ENCODE measurements at places on chromosomes 2 and 18.

GRCh38 chr2:33458248-33458819, 18.1 kb upstream of the RASGRP3 start:
- DNase-seq = no peak

- no peak for DNase-seq
Measured at GRCh38 chr2:12816379-12817306, 99.9 kb downstream of the TRIB2 start.

GRCh38 chr2:23354554-23354953, 30.4 kb upstream of the KLHL29 start:
- no peak for DNase-seq

DNA sequence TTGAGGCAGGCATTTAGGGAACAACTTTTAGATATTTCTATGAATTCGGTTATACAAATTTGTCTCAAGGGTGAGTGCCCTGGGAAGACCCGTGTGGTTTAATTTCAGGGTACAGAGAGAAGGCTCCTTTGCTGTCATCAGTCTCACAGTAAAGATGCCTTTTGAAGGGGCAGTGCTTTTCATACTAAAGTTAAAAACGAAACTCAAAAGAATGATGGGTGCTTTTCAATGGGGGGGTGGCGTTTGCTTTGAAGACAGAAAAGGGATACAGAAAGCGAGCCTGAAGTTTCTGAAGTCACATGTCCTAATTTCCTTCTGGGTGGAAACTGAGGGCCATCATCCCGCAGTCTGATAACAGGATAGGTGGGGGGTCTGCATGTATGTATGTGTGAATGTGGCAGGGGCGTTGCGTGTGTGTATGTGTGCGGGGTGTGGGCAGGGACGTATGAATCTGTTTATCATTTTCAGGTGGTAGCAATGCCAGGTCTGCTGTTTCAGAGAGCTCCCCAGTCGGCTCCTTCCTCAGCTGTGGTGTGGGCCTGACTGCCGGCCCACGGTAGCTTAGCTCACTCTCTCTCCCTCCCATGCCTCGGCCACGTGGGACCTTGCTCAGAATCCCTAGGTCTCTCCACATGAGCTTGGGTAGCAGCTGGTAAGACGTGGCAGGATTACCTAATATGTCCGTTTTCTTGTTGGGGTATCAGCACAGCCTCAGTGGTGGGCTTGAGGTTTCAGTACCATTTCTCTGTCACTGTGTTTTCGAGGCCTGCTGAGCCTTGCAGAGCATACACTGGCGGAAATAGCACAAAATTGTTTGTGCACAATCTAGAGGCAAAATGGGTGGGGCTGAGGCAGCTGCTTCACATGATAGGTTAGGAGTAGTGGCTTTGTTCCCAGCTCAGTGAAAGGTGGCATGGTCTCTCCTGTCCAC, 32.7 kb downstream of the ARHGAP25 start:
- DNase-seq = peak; percentile 81

GRCh38 chr2:194686569-194686968, 970.5 kb upstream of the SLC39A10 start:
- DNase-seq = no peak

DNA sequence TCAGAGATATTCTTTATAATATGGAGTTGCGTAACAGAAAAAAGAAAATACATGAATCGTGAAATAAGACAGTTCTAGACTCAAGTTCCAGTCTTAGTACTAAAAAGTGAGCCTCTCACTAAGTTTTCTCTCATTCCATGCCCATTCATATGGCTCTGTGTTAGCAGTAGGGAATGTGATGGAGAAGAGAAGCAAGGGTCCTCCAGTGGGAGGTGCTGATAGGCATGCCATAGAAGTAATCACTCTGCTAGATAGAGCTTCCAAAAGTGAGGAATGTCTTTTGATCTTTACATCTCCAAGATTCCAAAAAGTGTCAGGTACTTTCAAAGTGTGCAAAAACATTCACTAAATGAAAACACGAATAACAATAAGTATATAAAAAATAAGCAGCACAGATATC, 678.4 kb downstream of the DCDC2C start:
- no peak for DNase-seq

GRCh38 chr2:96769814-96770213, 9.1 kb downstream of the CNNM4 start:
- no peak for DNase-seq

- no peak for DNase-seq
Measured at GRCh38 chr2:239249048-239249447, 151.8 kb downstream of the HDAC4 start.

GRCh38 chr2:164023896-164024295, 288.1 kb upstream of the FIGN start:
- DNase-seq = no peak

GRCh38 chr2:17644997-17645720, 104.7 kb downstream of the VSNL1 start:
- no peak for DNase-seq

DNA sequence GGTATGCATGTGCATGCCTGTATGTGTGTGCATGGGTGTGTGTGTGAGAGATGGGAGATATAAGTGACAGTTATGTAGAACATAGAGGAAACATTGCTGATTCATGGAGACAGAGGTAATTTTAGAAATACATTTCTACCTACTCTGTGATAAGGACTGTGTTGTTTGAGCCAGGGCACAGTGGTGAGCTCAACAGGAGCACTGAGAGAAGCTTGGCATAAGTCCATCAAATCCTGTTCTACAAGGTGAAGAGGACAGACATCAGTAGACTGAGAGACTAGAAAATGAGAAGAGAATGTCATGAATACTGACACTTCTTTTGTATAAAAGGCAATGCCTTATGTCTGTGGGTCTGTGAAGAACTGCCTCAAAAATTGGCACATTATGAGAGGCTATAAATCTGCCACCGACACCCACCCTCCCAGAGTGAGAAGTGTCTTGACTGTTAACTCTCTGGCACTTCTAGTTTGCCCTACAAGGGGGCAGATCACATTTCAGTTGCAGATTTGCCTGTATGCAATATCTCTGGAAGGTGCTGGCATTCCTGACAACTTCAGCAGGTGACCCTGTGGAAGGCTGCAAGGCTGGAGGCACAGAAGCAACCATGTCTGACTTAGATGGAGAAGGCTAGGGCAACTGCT, 962.3 kb upstream of the NRXN1 start:
- no peak for DNase-seq

DNA sequence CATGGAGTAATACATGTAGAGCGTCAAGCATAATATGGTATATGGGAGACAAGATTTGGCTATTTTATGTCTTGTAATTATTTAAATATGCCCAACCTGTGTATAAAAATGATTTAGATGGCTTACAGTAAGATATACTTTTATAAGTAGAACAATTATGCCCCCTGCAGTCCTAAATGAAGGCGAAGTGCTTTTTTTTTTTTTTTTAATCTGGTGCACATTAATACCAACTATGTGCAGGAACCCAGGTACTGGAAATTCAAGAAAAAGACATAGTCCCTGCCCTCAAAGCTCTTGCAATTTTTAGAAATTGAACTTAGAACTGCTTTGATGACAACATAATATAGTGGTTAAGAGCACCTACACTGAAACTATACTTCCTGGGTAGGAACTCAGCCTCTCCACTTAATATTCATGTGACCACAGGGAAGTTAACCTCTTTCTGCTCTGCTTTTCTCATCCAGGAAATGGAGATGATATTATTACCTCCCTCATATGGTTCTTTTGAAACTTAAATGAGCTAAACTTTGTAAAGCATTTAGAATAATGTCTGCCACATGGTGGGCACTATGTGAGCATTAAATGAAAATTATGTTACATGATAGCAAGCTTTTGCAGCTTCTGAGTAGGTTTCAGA, 38.1 kb downstream of the AFTPH start:
- no peak for DNase-seq

DNA sequence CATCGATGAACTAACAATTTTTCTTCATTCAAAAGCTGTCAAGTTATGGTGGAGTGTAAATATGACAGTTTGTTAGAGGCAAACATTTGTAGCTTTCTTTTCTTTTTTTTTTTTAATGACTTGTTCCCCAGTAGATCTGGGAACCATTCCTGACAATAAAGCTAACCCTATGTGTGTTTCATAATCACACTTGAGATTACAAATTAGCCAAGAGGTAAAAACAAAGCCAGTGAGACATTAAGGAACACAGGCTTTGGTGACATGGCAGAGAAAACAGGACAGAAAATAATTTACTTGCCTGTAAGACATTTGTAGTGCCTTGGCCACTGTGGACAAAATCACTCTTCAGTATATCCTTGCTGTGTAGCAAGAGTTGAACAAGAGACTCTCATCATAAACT, 135.9 kb downstream of the UBE2E3 start:
- no peak for DNase-seq

DNA sequence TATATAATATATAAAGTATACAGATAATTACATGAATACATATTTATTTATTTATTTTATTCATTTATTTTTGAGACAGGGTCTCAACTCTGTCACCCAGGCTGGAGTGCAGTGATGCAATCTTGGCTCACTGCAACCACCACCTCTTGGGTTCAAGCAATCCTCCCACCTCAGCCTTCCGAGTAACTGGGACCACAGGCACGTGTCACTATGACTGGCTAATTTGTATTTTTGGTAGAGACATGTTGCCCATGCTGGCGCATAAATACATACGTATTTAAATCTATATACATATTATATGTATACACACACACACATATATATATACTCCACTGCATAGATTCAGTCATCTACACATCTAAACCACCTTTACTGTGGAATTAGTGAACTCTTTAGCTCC, 20.6 kb upstream of the NDUFV2 start:
- DNase-seq = peak; percentile 79

GRCh38 chr2:51624995-51625394, 593.1 kb upstream of the NRXN1 start:
- DNase-seq = no peak

DNA sequence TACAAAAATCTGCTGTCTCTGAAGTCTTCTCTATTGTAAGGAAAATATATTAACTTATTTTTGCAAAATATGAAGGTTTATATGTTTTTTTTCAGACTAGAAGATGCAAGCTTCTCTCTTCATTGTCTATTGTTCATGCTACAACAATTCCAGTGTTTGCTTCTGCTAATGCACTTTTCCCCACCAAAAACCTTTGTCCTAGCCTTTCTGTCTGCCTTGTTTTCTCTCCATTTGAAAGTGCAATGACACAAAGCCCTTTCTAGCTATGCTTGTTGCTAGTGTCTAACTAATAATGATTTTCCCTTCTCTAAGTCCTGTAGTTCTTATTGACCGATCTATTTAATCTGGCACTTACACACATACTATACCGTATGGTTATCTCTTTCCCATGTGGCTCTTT, 369.5 kb upstream of the CELF4 start:
- DNase-seq = no peak

DNA sequence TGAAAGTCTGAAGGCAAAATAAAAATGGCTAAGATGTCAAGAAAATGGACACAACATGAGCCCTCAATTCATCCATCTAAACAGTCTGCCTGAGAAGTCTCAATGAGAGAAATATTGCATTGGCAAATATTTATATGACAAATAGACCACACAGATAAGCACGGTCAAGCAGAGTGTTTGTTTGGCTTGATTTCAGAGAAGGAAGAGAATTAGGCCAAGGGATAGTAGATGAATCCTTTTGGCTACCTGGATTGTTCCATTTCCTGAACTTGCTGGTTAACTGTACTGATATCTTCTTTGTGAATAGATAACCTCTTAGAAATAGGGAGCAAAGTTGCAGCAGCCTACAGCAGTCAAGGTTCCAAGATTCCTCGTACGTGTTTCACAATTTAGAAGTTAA, 129.6 kb downstream of the RBMS1 start:
- no peak for DNase-seq

DNA sequence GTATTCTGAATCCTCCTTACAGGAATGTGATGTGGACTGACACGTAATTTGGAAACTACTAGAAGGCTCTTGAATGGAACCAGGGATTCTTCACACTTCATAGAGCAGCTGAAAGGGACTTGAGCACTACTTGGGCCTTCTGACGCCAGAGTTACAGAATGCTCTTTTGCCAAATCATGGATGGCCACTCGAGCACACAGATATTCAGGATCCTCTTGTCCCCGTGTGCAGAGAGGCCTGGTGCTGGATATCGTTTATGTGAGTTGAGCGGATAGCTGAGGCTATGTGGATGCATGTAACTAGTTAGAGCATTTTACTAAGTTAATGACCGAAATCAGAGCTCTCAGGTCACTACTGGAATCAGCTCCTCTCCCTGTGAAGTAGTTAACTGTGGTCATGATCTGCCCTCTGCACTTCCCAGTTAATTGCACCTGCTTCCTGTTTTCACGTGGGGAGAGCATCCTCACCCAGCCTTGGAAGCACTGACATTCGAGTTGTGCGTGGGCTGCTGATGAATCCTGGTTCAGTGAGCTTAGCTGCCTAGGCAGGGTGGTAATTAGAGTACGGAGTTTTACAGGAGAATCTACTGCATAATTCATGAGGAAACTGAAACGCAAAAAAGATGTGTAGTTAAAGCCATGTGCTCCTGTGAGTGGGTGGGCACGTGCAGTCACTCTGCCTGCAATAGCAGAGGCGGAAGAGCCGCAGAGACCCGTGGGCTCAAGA, 5.2 kb upstream of the TPO start:
- DNase-seq = no peak

DNA sequence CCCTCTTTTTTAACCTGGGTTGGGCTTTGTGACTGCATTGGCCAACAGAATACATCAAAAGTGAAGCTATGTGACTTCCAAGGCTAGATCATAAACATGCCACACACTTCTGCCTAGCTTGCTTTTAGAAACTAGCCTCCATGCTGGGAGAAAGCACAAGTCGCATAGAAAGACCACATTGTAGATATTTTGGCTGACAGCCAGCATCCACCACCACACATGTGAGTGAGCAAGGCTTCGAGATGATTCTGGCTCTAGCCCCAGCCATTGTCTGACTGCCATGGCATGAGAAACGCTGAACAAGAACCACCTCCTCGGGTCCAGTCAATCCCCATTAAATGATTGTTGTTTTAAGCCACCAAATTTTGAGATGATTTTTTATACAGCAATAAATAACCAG, 66.8 kb upstream of the STPG4 start:
- no peak for DNase-seq

DNA sequence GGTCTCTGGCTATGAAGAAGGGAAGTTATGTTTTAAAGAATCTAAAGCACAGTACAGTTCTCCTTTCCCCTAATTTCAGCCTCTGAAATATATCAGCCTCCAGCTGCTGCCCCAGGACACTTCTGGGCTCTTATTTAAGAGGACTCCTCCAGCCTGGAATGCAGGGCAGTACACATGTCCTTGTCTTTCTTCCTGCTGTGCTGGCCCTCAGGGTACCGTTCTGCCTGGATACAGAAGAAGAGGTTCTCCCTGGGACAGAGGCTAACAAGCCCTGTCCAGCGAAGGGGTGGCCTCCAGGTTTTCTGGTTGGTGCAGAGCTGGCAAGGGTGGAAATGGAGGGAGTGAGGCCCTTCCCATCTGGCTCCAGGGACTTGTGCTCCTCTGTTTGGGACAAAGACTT, 22.1 kb downstream of the MLPH start:
- no peak for DNase-seq

GRCh38 chr2:119228136-119228535, 4.5 kb downstream of the STEAP3 start:
- DNase-seq = no peak

Measured in activated CD4-positive, alpha-beta T cell treated with anti-CD3 and anti-CD28 coated beads, Interleukin-2, Interleukin-6, amounts not matched to agents 100 ng/mL and 50 ng/mL, durations not matched to agents 16 hours and 8 hours (primary cell).